NCI-H460 (cell line): ENCODE measurements at places on chromosomes 3 and 15. TPM values are rescaled to one million over a fixed set of nuclear protein-coding genes. Genes with fewer than 3 reads are reported as not detected.

The LMCD1 gene
- total RNA-seq: 3.3 and 5.7 TPM in 2 replicates

The MED12L gene
- total RNA-seq: 0.35 and 0.54 TPM in 2 replicates

The ZKSCAN7 gene
- 2.1 and 2.5 TPM in 2 replicates for total RNA-seq

The PPM1M gene
- 11.1 and 13.9 TPM in 2 replicates for total RNA-seq

The GATA2 gene
- 7.0 and 7.1 TPM in 2 replicates for total RNA-seq

The P2RY14 gene
- not detected in 2 replicates for total RNA-seq
